ENCODE measurements at places on chromosomes 16 and 17.

DNA sequence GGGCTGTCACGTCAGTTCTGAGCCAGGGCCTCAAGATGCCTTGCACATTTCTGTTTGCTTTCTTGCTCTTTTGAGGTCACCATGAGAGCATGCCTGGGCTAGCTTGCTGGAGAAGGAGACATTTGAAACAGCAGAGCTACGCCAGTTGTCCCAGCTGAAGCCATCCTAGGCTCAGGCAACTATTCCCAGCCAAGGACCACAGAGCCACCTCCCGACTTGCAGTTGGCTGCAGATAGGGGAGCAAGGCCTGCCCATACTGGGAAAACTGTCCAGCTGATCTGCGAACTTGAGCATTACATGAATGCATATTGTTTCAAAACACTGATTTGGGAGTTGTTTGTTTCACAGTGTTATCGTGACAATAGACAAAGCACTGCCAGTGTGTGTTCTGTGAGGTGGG lies 340.8 kb downstream of the XYLT1 start:
- DNase-seq, result no peak

GRCh38 chr17:45380991-45381390 lies 51.7 kb downstream of the ARHGAP27 start:
- no peak for DNase-seq

- no peak for DNase-seq
Observed at GRCh38 chr16:85872734-85873133, 26.2 kb upstream of the IRF8 start.

DNA sequence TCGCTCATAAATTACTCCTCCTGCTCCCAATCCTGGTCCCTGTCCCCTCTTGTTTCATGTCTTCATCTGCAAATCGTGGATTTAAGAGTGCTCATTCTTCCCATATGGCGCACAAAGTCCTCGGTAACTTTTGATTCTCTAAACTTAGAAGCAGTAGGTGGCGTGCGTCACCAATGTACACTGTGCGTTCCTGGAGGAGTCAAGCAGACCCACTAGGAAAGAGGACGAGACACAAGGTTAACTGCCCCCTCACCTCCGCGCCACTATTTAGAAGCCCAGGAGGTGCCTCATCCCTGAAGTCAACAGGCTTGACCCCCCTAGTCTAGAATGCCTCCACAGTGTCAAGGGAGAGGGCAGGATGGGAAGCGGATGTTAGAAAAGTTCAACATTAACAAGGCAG lies 2.9 kb downstream of the SLC13A5 start:
- no peak for DNase-seq

GRCh38 chr16:59573528-59574271 lies 839.6 kb upstream of the GOT2 start:
- no peak for DNase-seq

GRCh38 chr17:37506678-37507077 lies 17.0 kb downstream of the DUSP14 start:
- no peak for DNase-seq

DNA sequence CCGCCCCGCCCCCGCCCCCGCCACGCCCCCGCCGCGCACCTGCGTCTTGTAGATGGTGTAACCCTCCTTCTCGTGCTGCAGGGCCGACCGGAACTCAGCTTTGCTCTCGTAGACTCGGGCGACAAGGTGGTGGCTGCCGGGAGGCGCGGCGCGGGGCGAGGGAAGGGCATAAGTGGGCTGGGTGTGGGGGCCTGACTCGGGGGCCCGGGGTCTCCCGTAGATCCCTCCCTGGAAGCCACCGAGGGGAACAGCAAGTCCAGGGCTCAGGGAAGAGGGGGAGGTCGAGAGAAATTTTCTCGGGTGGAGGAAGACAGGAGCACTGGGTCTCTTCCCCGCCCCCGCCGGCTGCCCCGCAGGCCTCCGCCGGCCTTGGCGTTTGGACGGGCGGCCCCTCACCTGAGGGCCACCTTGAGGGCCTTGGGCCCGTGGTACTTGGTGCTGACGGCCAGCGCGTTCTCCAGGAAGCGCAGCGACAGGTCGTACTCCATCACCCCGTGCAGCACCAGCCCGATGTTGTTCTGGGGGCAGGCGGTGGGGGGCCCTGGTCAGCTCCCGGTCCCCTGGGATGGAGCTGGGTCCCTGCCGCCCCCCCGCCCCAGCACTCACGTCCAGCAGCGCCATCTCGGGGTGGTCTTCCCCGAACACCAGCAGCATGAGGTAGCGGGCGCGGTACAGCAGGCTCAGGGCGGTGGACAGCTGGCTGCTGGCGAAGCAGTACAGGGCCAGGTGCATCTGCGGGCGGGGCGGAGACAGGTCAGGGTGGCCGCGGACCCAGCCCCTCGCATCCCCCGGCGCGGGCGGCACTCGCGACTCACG lies 19.4 kb downstream of the CLUH start:
- DNase-seq, result peak; percentile 60

GRCh38 chr16:79740252-79740651 lies 139.7 kb upstream of the MAF start:
- DNase-seq, result no peak

DNA sequence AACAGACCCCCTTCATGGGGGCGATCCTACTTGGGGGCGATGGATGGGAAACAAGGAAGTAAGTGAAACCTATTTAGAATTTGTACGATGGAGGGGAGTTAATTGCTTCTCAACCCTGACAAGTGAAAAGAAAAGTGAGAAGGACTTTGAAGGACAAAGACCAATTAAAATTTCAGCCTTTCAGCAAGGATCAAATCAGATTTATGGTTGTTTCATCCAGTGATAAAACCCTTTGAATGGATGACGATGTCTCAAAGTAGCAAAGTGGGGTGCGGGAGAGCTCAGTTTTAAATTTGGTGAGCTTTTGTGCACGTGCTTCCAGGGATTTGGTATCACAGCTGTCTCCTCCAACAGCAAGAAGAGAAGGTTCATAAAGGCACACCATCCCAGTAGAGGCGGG lies 51.7 kb downstream of the CMIP start:
- no peak for DNase-seq

- DNase-seq, result no peak
Observed at GRCh38 chr16:66408163-66409048, 18.7 kb upstream of the BEAN1 start.

DNA sequence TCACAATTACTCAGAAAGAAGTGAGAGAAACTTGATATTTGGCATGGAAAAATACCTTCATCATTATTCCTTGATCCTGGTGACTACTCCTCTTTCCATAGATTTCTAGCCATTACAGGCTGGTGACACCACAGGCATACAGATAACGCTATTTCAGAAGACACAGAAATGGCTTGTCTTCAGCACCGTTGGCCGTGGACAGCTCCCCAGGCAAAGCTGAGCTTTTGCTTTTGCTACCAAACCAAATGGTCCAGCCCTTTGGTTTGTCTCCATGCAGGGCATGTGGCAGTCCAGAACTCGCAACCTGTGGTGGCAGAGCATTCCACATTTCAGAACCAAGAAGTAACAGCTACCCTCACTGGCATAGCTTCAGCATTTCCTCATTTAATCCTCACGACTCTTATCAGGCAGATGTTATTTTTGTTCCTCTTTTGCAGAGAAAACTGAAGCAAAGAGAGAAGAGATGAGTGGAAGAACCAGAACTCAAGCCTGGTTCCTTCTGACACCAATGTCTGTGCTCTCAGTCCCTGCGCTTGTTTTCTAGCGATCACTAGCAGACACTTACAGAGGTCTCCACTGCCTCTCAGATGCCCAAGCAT lies 55.5 kb downstream of the HS3ST4 start:
- no peak for DNase-seq

DNA sequence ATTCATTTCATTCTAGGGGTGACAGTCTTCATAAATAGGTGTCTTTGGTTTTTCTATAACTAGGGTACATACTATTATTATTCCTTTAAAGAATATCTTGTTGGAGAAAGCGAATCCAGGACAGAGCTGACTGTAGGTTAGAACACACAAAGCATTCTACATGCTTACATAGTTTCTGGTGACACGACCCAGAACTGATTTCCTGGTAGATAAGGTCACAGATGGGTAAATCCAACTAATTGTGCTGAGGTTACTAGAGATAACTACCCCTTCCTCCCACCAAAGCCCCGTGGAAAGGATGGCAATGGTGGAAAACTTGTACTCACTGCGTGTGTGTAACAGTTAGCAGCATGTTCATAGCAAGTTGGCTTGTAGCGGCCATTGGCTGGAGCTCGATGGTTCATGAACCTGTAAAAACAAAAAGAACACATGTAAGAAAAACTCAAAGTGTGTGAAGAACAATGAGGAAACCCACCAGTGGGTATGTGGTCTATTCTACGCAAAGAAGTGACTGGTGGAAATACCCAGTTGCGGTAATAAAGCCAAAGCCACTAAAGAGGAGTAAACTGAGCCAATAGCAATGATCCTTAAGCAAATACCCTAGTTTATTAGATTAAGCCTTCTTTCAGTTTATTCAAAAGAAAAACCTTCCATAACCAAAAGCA lies 7.7 kb downstream of the MMD start:
- no peak for DNase-seq

Data from RWPE2 (cell line).